Fibroblast of skin of left biceps (primary cell): ENCODE measurements at places on chromosomes 6 and 20.

DNA sequence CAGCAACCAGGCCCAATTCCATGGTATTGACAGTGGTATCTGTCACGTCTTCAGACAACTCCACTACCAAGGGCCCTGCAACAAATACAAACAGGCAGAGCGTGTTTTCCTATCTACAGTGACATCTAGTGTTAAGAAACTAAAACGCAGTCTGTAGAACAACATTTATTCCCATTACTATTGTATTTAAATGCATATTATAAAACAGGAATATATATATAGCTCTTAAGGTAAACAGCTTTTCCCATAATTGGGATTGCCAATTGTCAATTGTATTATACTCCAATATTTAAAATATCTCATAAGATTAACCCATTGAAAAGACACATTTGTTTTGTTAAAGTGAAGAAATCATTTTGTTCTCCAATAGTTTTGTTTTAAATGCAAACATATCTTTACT lies 97.2 kb downstream of the KIF16B start:
- peak; percentile 8 for DNase-seq

DNA sequence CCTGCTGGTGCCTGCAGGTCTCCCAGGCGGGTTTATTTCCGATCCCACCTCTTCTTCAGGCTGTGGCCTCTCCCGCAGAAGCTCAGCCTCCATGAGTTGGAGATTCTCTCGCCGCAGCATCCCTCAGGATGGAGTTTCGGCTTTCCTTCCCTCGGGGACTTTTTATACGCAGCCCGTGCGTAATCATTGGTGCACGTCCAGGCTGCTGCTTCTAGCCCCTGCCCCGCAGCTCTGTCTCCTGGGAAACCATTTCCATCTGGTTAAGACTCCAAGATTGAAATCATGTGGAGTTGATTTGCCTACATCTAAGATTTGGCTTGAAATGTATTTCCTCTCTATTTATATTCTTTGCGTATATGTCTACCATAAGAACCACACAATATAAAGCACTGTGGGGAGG lies 46.7 kb upstream of the CARMIL1 start:
- DNase-seq: peak; percentile 94

- DNase-seq: peak; percentile 9
Observed at GRCh38 chr6:20092071-20092566, 120.2 kb downstream of the MBOAT1 start.

DNA sequence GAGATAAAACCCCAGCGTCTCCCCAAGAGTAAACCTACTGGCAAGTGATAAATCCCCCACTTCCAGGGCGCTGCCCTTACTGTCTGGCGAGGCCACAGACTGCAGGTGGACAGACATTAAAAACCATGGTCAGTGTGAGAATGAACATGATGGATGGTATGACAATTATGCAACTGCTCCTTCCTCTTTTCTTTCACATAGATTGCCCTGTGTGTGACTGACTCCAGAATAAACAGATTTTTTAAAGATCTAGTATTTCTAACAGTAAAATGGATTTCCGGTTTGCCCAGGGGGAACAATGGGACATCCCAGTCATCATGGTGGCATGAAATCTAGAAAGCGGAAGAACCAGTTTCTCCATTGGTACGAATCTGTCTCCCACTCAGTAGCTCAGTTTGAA lies 153.7 kb downstream of the FOXC1 start:
- DNase-seq: no peak

DNA sequence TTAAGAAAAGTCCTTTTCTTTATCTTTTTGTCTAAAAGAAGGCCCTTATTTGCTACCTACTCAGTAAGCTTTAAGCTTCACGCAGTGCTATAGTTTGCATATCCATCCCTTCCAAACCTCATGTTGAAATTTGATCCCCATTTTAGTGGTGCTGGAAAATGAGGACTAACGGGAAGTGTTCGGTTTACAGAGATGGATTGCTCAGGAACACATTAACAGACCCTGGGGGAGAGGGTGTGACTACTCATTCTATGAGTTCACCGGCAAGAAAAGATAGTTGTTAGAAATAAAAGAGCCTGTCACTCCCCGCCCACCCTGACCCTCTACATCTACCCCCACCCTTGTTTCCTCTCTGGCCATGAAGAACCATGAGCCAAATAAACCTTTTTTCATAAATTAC lies 546.2 kb downstream of the MEI4 start:
- DNase-seq: peak; percentile 6

DNA sequence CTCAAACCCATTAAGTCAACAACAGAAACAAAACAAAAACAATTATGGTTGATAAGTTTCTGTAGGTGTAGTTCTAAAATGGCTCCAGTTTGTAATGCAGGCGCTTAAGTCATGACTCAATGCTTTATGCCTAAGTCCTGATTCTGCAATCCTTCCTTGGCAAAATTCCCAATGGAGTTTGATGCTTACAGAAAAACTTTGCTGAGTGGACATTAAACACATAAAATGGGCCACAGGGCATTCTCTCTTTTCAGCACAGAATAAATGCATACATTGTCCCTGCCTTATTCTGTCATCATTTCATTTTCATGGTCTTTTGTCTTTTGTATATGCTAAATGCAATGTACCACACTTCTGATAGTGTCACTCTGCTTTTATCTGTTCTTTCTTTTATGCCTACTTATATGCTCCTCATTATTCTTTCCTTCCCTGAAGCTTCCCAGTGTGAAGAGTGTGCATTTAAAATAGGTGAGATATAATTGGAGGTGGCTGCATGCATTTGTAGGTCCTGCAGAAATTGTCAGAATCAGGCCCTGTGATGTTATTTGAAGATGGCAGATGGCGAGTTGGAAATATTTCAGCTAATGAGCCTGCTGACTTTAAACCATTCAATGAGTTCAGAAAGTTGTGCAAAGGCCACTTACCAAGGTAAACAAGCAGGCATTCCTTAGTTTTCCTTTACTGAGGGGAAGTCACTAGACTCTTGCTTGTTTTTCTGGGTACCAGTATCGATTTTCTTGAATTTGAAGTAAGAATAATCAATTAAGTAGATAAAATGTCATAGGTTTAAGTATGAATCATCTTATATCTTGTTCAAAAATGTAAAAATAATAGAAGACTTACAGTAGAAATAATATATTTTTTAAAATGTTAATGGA lies 313.1 kb downstream of the TRDN start:
- DNase-seq: no peak

GRCh38 chr20:18739751-18740166 lies 73.8 kb upstream of the SCP2D1 start:
- peak; percentile 72 for DNase-seq

DNA sequence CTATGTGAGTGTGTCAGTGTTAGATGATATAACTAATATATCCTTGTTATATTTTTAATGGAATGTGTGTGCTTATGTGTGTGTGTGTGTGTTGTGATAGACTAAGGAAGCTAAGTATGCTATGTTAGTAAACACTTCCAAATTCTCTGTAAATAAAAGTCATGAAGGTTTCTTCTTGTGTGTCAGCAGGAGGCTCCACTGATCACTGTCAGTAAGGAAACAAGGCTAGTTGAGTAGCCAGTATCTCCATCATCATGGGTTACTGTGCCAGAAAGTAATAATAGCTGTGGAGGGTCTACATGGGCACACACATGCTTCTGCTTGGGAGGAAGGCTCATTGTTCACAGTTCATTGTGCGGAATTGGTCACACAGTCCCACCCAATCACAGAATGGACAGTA lies 302.8 kb upstream of the RNF217 start:
- no peak for DNase-seq

DNA sequence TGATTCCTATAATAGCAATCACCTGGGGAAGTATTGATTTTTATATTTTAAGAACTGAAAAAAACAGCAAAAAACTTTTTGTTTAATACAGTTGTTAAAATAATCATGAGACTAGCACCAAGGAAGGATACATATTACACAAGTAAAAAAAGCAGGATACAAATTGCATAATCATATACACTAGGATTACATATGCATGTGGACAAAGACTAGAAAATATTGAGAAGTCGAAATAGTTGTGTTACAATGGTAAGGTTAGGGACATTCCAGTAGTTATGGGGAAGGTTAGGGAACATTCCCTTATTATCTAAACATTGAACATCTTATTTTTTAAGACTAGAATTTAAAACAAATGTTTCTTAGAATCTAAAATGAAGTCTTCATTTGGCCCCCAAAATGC lies 9.5 kb downstream of the NUS1 start:
- DNase-seq: no peak

GRCh38 chr20:41717483-41717882 lies 99.3 kb upstream of the CHD6 start:
- no peak for DNase-seq

GRCh38 chr20:20009784-20010253 lies 7.3 kb upstream of the NAA20 start:
- DNase-seq: no peak

DNA sequence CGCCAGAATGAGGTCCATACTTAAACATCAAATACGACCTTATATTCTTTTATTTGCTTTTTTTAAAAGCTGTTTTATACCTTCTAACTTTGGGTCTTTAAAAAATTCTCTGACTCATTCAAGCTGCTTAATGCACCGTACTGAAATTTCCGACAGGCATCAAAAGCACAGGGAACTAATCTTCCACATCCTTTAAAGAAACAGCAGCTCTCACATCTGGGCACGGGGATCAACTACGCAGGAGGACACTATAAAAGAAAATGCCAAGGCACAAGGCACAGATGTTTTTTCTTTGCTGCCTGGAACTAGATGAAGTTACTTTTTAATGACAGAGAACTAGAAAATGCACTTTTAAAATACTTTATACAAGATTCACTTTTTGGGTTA lies 112.4 kb upstream of the ARG1 start:
- DNase-seq: no peak

GRCh38 chr20:24782801-24783630 lies 166.1 kb upstream of the CST7 start:
- no peak for DNase-seq

DNA sequence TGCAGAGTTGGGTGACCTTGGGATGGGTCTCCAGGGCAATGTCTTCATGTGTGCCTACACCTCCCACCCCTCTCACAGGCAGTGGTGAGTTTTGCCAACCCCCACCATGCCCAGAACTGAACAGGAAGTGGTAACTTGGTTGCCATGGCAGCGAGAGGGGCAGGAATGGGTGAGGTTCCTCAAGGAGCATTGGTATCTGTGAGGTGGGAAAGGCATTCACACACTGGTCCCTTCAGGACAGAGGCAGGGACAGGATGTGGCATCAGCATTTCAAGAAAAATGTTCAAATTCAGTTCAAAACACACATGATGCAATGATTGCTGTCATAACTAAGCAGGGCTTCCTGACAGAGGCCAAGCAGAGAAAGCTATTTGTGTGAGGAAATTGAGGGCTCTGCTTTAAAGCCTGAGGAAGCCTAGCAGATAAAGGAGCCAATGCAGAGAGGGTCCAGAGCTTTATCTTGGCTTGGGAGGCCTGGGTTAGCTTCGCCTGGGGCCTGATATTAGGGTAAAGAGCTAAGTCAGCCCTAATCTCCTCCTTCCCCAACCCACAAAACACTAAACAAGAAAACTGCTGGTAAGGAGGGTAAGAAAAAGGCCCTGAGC lies 551 bp downstream of the TREML2 start:
- no peak for DNase-seq

- DNase-seq: no peak
Observed at GRCh38 chr20:57781901-57782300, 72.1 kb upstream of the PMEPA1 start.

DNA sequence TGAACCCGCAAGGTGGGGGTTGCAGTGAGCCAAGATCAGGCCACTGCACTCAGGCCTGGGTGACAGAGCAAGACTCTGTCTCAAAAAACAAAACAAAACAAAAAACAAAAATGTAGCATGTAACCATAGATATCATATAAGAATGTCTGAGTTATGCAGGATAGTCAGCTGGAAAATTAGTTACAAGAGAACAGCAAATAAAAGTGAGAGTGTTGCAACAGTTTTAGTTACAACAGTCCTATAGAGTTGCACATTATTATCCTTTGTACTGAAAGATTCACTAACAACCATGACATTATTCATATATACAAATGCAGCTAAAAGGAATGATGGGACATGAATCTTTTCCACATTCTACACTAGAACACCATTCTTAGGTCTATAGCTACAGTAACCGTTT lies 16.4 kb downstream of the RNF24 start:
- DNase-seq: no peak
